ENCODE measurements at places on chromosomes 4 and X. TPM values are rescaled to one million over a fixed set of nuclear protein-coding genes. Genes with fewer than 3 reads are reported as not detected.

Gene ATP2B3
- polyA plus RNA-seq: 0.35 TPM

Gene GRIPAP1
- polyA plus RNA-seq: 38.1 TPM

Gene MUC7
- 0.14 TPM for polyA plus RNA-seq

Gene SMR3B
- polyA plus RNA-seq: not detected

Gene APOOL
- 25.9 TPM for polyA plus RNA-seq

Gene DMRTC1B
- 4.0 TPM for polyA plus RNA-seq

Gene MTMR8
- polyA plus RNA-seq: 2.0 TPM

Gene USP51
- 12.1 TPM for polyA plus RNA-seq

Gene ARSJ
- polyA plus RNA-seq: 16.6 TPM

Gene EPHA5
- polyA plus RNA-seq: 0.38 TPM

Gene NAT8L
- 7.1 TPM for polyA plus RNA-seq

Gene ETDC
- not detected for polyA plus RNA-seq

Gene ACE2
- 58.0 TPM for polyA plus RNA-seq

Gene HERC6
- 9.5 TPM for polyA plus RNA-seq

- no peak for DNase-seq
Observed at GRCh38 chrX:136889269-136889668, 8.7 kb upstream of the RBMX start.

GRCh38 chr4:127778102-127778501 lies 4.0 kb upstream of the HSPA4L start:
- DNase-seq: no peak

DNA sequence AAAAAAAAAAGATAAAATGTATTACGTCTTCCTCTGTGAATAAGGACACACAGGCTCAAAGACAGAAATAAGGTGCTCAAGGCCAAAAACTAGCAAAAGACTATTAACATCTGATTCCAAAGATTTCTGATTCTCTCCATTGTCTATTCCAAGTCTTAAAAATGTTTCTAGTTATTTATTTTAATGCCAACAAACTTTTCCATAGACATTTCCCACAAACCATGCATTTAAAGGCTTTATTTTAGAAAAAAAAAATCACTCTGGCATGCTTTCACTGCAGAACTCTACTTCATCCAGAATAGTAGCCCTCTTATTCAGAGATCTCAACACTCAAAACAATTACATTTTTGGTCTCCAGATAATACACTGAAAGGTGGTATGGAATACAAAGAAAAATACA lies 545.0 kb upstream of the TENM3 start:
- DNase-seq: no peak

- no peak for DNase-seq
Observed at GRCh38 chr4:20421603-20421985, 169.9 kb downstream of the SLIT2 start.

GRCh38 chr4:127479031-127479622 lies 153.6 kb upstream of the INTU start:
- peak; percentile 63 for DNase-seq

DNA sequence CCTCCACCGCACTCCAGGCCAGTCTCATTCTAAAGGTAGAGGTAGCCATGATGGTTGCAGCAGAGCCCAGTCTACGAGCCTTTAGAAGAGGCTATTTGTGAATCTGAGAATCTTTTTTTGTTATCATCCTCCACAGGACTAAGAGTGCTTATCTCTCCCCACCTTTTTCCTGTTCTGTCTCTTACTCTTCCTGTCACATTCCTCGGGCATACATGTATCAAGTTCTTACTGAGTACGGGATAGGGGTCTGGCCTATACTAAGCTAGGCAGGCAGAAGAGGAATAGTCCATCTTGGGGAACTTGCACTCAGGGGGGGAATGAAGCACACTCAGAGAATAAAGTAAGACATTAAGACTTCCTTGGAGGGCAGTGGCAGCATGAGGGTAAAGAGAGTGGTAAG lies 25.7 kb downstream of the LAS1L start:
- DNase-seq: no peak

DNA sequence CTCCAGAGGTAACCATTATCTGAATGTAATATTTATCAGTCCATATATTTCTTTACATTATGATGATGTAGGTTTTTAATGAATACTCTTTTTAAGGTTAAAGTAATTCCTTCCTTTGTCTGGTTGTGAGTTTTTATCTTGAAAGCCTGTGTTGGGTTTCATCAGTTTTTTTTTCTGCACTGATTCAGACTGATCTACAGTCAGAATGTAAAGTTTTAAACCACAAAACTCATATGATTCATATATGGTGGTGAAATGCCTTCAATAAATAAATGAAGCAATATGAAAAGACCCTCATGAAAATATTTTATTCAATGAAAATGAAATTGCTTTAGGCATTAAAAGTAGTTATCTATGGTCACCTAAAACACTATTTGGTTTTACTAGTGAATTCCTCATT lies 47.1 kb downstream of the SORBS2 start:
- no peak for DNase-seq

- no peak for DNase-seq
Observed at GRCh38 chr4:73664470-73664869, 44.2 kb upstream of the RASSF6 start.

DNA sequence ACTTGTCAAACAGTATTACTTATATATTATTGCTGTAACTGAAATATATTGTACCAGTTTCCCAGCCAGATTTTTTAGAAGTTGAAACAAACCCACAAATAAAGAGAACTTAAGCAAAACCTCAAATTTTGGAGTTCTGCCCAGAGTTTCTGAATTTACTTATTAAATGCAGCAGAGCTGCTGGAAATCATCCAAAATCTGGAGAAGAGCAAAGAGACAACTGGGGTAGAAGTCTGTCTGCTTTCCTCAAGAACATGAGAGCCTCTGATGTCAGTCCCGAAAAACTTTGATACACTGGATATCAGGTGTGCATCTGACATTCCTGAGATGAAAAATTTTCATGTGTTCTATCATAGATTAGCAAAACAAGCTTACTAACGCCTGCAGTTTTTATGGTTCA lies 325.9 kb downstream of the NR3C2 start:
- peak; percentile 9 for DNase-seq

GRCh38 chr4:144421839-144422565 lies 224.0 kb upstream of the HHIP start:
- no peak for DNase-seq

- no peak for DNase-seq
Observed at GRCh38 chr4:48403779-48404178, 62.5 kb downstream of the SLAIN2 start.

GRCh38 chr4:112290341-112290740 lies 4.6 kb upstream of the TIFA start:
- DNase-seq: no peak

GRCh38 chr4:36039026-36039425 lies 205.3 kb downstream of the ARAP2 start:
- no peak for DNase-seq

- no peak for DNase-seq
Observed at GRCh38 chr4:122542411-122543236, 78.2 kb downstream of the IL21 start.

GRCh38 chr4:33111117-33111516 lies 2390.9 kb downstream of the PCDH7 start:
- DNase-seq: no peak

GRCh38 chr4:6152869-6153705 lies 47.3 kb downstream of the JAKMIP1 start:
- no peak for DNase-seq

DNA sequence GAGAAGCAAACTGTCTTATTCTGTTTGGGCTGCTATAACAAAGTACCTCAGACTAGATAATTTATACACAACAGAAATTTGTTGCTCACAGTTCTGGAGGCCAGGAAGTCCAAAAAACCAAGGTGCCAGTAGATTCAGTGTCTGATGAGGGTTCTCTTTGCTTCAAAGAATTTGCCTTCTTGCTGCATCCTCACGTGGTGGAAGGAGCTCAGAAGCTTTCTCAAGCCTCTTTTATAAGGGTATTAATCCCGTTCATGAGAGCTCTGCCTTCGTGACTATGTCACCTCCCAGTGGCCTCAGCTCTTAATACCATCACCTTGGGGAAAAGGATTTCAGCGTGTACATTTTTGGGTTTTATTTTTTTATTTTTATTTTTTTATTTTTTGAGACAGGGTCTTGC lies 20.1 kb downstream of the CA5B start:
- DNase-seq: no peak

- DNase-seq: no peak
Observed at GRCh38 chr4:152508818-152509217, 27.1 kb downstream of the FBXW7 start.

- DNase-seq: no peak
Observed at GRCh38 chr4:146453181-146453807, 68.4 kb downstream of the SLC10A7 start.

GRCh38 chrX:40152741-40153344 lies 55.1 kb upstream of the BCOR start:
- DNase-seq: no peak

DNA sequence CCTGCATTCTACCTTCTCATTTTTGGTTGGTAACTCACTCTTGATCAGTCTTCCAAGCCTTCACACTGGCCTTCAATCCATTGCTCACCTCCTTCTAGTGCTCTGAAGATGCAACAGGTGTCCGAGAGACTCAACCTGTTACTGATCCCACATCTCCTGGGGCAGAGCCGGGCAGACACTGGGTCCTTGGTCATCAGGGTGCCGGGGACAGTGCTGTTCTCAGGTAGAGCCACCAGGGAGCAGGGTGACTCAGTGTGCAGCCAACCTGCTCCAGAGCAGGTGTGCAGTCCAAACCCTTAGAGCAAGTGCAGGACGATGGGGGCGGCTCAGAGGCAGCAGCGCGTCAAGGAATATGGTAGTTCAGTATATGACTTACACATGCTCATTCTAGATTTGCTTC lies 188.4 kb downstream of the DHX15 start:
- no peak for DNase-seq

GRCh38 chr4:133565379-133565778 lies 416.3 kb downstream of the PCDH10 start:
- peak; percentile 21 for DNase-seq

GRCh38 chr4:169707958-169708643 lies 49.6 kb downstream of the HPF1 start:
- DNase-seq: no peak

DNA sequence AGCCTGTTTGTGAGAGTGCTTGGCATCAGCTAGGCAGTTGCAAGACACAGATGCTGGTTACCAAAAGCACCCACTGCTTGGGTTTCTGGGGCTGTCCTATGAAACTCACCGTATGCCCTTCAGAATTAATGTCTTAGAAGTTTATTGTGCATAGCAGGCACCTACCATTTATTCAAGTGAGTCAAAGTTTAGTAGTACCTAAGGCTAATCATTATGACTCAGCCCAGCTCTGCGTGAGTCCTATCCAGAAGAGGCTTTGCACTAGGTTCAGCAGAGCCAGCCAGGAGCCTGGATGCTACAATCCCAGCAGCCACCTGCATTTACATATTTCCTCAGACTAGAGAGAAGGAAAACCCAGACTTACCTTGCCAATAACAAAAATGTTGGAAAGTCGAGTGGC lies 4.2 kb downstream of the RPS4X start:
- DNase-seq: no peak

- DNase-seq: no peak
Observed at GRCh38 chr4:126081336-126081735, 766.6 kb downstream of the FAT4 start.

DNA sequence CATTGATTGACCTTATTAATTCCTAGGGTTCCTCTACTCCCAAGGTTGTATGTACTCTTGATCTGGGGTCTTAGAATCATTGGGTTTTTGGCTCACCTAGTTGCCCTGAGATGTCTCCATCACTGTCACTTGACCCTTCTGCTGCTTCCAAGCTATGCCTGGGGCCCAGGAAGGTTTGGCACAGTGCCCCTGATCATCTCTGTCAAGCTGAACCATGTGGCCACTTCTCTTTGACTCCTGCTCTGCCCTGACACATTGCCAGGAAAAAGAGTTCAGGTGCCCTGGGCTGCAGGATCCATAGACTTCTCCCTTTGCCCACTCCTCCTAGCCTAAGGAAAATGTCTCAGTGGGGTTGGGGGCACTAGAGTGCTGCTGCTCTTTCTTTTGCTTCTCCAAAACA lies 3.9 kb upstream of the CHST7 start:
- DNase-seq: no peak

DNA sequence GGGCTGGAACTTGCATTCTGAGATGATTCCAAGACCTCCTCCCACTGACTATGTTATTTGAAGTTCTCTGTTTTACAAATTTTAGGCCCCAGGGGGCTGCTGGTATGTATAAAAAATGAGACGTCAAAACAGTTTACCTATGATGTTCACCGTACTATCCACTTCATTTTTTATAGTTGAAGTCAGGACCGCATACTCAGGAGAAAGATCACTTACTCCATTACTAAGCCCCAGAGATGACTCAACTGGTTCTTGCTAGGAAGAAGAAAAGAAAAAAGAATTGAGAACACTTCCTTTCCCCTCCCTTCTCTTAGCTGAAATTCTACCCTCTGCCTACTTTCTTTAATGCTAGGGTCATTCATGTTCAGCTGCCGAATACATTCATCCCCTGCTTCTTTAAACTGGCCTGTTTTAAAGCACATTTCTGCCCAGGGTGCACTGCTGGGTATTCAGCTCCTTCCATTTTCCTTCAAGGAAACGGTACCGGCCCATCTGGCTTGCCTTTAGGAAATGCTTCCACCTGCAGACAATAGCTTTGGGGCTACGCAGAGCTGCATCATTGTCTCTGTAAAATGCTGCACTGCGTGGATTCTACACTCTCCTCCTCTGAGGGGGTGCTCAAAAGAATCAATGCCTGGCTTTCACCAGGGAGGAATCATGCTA lies 66.2 kb downstream of the IRF2 start:
- DNase-seq: no peak

DNA sequence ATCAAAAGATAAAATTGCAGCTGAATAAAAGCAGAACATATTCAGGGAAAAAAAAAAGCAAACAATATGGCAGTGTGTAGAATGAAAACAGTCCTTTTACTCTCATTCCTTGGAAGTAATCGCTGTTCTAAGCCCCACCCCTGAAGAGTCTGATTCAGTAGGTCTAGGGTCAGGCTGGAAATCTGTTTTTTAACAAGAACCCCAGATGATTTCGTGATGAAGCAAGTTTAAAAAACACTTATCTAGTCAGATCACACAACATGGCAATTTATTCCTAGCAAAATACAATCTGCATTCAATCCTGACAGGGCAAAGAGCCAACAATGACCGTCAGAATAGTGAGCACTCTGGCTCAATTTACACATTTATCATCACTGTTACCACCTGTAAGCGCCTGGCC lies 16.1 kb downstream of the FAM120C start:
- no peak for DNase-seq

GRCh38 chr4:177109769-177110168 lies 199.9 kb upstream of the NEIL3 start:
- DNase-seq: no peak
